Esophagus mucosa (tissue), 1 donor: ENCODE measurements at places on chromosomes 6 and 20. TPM values are rescaled to one million over a fixed set of nuclear protein-coding genes. Genes with fewer than 3 reads are reported as not detected.

- peak; percentile 45 for ATAC-seq
Observed at GRCh38 chr20:43537921-43538877, 20.6 kb upstream of the SGK2 start.

GRCh38 chr6:23016696-23017095, 447.3 kb downstream of the HDGFL1 start:
- ATAC-seq: no peak

- peak; percentile 82 for ATAC-seq
Observed at GRCh38 chr6:116370760-116371119, at the start of gene DSE. DSE (plus strand) TSS chr6:116370947; CDS start chr6:116399251, 28,304 bp downstream.

GRCh38 chr20:623704-624103, 13.6 kb upstream of the TCF15 start:
- ATAC-seq: no peak

The TBC1D7 gene
- 16.6 TPM for total RNA-seq

- no peak for ATAC-seq
Observed at GRCh38 chr20:20366551-20366875, 1.4 kb upstream of the INSM1 start.

- ATAC-seq: no peak
Observed at GRCh38 chr6:44065443-44066140, 61.7 kb downstream of the MRPL14 start.

DNA sequence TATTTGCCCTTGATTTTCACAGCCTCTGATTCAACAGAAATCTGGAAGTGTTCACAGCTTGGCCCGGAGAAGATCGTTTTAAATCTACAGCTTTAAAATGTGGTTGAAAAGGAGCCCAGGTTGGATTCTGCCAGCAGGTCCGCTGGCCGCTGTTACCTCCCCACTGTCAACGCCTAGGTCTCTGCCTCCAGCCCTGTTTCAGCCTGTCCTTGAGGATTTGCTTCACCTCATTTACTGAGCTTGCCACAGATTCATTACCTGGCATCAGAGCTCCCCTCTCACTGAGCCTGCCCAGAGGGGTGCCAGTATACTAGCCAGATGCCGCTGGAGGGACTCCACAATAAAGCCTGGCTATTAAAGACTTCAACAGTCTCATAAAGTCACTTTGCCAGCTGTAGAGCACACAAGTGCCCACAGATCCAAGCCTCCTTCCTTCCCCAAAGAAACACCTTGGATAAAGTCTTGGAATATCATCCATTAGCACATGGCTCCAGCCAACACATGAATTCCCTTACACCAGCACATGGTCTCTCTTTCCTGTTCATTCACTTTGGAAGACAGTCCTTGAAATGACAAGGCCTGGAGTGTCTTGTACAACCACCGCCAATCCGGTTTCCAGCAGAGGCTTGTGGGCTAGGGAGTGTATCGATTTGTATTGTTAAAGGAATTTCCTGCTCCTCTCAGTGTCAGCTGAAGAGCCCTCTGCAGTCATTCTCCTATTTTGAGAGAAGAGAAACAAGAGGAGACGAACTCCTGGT, 9.5 kb upstream of the NR2E1 start:
- peak; percentile 49 for ATAC-seq

DNA sequence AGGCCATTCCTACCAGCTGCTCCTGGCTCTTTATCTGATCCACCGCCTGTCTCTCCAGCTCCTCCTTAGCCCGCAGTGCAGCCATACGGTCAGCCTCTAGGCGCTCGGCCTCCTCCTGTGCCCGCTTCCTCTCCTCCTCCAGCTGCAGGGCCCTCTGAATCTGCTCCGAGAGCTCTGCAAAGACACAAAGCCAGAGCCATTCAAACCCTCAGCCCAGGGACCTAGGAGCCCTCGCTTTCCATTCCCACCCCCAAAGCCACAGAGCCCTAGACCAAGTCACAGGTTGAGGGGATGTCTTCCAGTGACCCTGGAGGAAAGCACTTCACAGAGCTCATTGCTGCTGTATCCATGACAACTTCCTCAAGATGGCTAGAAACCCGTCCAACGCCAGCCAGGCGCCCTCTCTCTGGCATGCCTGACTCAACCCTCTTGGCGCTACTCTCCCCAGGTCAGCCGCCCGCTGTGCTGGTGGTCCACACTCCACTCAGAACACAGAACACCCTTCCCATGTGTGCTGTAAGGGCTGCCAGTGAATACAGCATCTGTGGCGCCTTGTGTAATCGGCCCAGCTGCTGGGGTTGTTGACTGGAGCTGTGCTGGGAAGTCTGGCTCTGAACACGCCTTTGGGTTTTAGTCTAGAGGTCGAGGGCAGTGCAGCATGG, 49.3 kb downstream of the EZR start:
- no peak for ATAC-seq

DNA sequence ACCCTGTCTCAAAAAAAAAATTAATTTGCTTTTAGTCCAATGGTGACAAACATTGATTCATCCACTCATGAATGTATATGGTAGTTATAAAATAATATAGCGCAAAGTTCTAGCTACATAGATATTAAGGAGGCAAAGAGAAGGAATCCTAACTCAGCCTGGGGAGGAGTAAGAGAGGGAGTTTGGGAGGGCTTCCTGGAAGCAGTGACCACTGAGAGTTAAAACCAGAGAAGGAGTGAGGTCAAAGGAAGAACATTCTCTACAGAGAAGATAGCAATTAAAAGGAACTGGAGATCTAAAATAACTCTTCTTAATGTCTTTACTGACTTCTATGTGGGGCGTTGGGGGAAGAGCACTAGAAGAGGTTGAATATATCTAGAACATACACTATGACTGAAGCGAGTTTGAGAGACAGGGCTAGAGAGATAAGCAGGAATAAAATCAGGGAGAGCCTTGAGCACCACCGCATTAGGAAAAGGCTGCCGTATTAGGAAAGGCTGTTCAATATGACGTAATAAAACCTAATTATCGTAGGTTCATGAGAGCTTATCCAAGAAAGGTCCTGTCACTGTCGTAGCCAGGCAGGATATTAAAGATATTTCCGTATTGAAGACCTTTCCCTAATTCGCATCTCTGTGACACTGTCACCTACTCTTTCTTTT, 81.8 kb upstream of the CNKSR3 start:
- ATAC-seq: no peak

GRCh38 chr6:118630067-118630466, 21.3 kb downstream of the CEP85L start:
- no peak for ATAC-seq

The BPIFB1 gene
- 8.3 TPM for total RNA-seq

DNA sequence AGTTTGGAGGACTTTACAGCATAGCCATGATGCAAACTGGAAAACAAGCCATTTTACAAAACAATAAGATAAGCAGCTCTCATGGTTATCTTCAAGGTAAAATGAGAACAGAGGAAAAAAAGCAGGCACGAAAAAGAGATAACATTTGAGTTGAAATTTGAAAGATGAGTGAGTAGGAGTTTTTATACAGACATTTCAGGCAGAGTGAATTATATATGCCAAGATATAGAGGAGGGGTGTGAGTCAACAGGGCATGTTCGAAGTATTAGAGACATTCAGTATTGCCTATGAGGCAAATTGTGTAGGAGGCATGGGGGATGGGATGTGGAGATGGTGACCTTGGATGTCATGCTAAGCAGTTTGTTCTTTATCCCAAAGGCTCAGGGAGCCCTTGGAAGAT, 240.5 kb upstream of the MAN1A1 start:
- ATAC-seq: no peak

DNA sequence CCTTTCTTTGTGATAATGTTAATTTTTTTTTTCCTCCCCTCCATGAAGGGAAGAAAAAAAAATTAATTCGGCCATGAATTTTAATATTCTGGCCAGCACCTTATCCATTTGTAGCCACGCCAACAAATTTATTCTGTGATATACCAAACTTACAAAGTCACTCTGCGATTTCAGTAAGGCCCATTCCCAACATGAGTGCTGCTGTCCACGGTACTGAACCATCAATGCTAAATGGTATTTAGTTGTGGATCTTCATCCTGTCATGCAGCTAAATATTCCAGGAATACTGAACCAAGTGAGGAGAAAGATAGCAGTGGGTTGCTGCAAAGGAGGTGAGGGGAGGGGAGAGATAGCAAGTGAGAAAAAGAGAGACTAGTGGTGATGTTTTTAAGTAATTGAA, 19.5 kb upstream of the RSPH4A start:
- ATAC-seq: no peak

GRCh38 chr6:47451162-47451561, 26.4 kb upstream of the CD2AP start:
- no peak for ATAC-seq

- no peak for ATAC-seq
Observed at GRCh38 chr20:46590443-46590842, 40.0 kb upstream of the OCSTAMP start.

DNA sequence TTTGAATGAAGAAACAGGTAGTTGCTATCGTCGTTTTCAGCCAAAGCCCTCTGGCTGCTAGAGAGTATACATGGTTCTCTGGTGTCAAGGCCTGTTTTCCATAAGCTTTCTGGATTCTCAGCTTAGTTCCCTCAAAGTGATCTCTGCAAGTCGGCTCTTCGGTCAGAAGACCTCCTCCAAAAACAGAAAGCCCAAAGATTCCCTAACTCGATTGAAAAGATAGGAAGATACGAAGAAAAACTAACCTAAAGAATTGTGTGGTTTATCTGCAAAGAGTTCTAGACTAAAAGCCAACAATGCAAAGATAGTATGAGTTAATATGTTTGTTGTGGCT, 545 bp upstream of the ASCC3 start:
- no peak for ATAC-seq

- ATAC-seq: no peak
Observed at GRCh38 chr20:47701612-47702011, 83.7 kb downstream of the SULF2 start.

GRCh38 chr6:169884158-169884557, 132.7 kb downstream of the ERMARD start:
- no peak for ATAC-seq

- no peak for ATAC-seq
Observed at GRCh38 chr6:5466281-5467136, 205.2 kb downstream of the FARS2 start.

The ITPA gene
- total RNA-seq: 60.6 TPM

The LZTS3 gene
- 1.3 TPM for total RNA-seq

GRCh38 chr6:40936818-40937251, 102.2 kb downstream of the UNC5CL start:
- peak; percentile 84 for ATAC-seq

- ATAC-seq: peak; percentile 64
Observed at GRCh38 chr6:14447240-14447639, 329.7 kb downstream of the CD83 start.

The MYL9 gene
- total RNA-seq: 28.8 TPM

The GTSF1L gene
- not detected for total RNA-seq

The IRAK1BP1 gene
- total RNA-seq: 2.7 TPM

The GRM1 gene
- not detected for total RNA-seq

GRCh38 chr6:134539865-134540323, 222.0 kb upstream of the SGK1 start:
- no peak for ATAC-seq

- peak; percentile 37 for ATAC-seq
Observed at GRCh38 chr6:1856381-1856780, 246.7 kb downstream of the FOXC1 start.

- no peak for ATAC-seq
Observed at GRCh38 chr6:73353636-73354593, at the start of gene DPPA5. DPPA5 (minus strand) TSS chr6:73354276; CDS start chr6:73354225, 51 bp downstream.

DNA sequence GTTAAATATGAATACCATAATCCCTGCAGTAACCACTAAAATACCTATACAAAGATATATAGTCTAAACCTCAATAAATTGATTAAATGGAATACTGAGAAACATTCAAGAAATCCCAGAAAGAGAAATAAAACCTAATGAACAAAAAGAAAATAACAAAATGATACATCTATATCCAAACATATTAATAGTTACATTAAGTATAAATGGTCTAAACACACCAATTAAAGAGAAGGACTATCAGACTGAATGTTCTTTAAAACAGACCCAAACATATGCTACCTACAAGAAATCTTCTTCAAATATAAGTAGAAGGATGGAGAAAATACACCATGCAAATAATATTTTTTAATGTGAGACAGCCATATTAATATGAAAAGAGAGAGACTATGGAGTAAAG, 22.0 kb downstream of the NINL start:
- ATAC-seq: no peak

DNA sequence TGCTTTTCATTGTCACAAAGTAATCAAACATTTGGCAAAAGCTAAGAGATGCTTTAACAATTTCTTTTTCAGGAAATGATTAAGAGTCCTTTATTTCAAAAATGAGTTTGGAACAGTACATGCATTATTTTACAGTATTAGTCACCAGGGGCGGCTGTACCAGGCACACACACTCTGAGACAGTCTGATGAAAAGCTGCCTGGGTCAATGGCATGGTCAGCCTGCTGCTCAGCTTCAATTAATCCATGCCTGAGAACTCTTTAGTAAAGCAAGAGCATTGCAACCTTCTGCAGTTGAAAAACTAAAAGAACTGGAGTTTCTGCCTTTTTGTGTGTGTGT, 105.5 kb downstream of the TULP4 start:
- peak; percentile 43 for ATAC-seq
